ENCODE measurements at places on chromosomes 3 and 15.

- no peak for DNase-seq
These were observed 23.1 kb upstream of the MCCC1 start for GRCh38 chr3:183122257-183122932.

- DNase-seq = no peak
These were observed 613.6 kb downstream of the CADM2 start for GRCh38 chr3:85572426-85572825.

- no peak for DNase-seq
These were observed 200.7 kb downstream of the SATB1 start for GRCh38 chr3:18224426-18224825.

DNA sequence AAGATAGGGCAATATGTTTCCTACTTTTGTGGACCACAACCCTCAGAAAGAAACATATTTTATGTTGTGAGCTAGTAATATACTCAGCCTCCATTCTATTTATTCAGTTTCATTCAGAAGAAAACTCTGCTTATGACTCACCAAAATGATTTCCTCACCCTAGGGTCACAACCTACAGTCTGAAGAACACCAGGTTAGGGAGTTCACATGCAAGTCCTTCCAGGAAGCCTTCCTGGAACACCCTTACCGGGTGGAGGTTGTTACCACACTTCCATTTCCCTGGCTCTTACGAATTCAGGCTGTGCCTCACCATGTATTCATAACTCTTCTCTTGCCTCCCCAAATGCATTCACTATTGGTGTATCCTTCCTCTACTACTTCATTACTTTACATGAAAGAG, 228.0 kb upstream of the ADAMTS9 start:
- DNase-seq = no peak

- no peak for DNase-seq
These were observed 1.4 kb upstream of the KIF23 start for GRCh38 chr15:69412701-69413100.

GRCh38 chr15:61681038-61681418, 379.2 kb downstream of the VPS13C start:
- DNase-seq = no peak

GRCh38 chr15:48052946-48053345, 67.8 kb upstream of the SLC24A5 start:
- no peak for DNase-seq

DNA sequence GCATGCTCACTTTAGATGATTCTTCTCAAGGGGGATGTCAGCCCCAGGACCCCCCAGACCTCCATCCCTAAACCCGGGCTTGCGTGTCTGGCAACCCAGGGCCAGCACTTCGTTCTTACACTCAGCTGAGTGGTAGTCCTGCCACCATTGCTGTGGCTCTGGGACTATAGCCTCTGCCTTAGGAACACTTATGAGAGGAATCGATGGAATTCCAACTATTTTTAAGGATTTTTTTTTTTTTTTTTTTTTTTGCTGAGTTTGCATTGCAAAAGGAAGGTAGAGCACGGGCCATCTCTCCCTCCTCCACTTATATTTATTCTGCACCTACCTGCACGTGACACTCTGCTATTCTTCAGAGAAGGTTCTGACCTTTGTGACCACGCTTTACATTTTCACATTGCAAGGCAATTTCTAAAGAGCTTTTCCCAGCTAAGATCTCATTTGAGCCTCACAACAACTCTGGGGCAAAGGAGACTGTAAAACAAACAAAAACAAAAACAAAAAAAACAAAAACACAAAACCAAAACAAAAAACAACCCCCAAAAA, 113.9 kb downstream of the LPP start:
- DNase-seq = no peak

DNA sequence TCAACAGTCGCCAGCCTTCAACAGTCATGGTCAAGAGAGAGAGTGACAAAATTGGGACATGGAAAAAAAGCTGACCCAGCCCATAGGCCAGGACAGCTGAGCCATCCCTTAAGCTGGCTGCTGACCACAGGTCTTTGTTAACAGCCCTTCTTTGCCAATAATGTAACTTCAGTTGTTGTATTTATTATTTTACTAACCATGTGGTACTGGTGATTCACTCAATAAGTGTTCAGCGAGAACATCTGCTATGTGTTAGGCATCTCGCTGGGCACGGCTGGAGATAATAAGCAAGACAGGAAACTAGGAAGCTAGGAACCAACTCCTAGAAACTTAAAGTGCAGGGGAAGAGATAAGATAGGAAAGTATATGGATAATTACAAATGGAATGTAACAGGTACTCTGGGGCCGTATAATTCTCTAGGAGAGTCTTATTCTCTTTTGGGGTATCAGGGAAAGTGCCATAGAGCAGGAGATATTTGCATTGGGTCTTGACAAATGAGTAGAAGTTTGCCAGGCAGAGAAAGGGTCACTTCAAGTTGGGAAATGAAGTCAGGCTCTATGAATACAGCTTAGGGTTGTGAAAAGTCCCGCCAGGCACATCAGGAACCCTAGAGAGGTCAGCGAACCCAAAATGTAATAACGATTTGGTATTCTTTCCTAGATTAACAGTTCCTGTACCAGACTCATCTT, 84.0 kb upstream of the TRA2B start:
- DNase-seq = no peak

Data from activated CD4-positive, alpha-beta T cell treated with anti-CD3 and anti-CD28 coated beads for 36 hours (primary cell).